ENCODE measurements at places on chromosomes 4 and X.
A peak's percentile ranks its signal among the peaks of the same experiment; 100 is the strongest.

DNA sequence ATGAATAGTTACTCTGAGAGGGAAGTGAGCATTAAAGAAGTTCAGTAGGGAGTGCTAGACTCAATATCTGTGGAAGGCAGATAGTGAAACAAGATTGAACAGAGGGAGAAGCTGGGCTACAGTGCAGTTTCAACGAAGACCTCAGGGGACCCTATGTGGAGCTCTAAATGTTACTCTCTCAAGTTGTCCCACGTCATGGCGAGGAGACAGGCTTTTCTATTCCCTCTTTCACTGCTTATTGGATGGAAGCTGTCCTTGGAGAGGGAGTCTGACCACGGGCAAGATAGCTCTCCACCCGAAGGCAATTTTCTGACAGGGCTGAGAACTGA is 42.3 kb upstream of the CCSER1 start:
- no peak for DNase-seq

DNA sequence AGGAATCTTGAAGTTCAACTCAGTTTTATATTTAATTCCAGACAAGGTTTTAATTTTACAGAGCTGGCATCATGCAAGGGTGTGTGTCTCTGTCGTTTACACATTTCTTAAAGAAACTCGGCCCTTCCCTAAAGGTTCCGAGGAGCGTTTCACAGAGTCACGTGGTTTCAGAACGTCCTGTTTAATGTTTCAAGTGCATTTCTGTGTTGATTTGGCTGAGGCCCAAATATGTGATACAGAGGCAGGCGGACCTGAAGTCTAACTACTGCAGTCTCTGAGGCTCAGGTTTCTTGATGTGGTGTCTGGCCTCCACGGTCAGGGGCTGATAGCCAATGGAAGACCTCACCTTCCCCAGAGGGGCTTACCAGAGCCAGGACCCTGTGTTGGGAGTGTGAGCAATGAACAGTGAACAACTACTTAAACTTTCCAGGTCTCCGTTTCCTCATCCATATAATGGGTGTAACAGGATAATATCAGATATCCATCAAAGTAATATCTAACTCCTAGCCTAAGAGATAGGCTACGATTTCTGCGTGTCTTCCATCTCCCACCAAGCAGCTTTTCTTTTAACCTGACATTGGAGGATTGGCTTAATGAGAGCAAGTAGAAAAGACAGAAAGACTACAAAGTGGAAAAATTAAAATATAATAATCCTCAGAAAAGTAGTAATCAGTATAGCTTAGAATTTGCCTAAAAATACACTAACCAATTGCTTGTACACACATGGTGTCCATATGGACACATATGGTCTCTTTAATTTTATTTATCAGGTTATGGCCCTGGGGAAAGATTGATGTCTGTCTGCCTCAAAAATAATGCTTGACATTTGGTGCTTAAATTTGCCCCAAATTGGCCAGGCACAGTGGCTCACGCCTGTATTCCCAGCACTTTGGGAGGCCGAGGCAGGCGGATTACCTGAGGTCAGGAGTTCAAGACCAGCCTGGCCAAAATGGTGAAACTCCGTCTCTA is 50.0 kb upstream of the TRIM2 start:
- no peak for DNase-seq

- no peak for DNase-seq
Observed at GRCh38 chr4:86099348-86099747, 260.5 kb downstream of the MAPK10 start.

- no peak for DNase-seq
Observed at GRCh38 chr4:47278631-47279030, 184.9 kb downstream of the COMMD8 start.

DNA sequence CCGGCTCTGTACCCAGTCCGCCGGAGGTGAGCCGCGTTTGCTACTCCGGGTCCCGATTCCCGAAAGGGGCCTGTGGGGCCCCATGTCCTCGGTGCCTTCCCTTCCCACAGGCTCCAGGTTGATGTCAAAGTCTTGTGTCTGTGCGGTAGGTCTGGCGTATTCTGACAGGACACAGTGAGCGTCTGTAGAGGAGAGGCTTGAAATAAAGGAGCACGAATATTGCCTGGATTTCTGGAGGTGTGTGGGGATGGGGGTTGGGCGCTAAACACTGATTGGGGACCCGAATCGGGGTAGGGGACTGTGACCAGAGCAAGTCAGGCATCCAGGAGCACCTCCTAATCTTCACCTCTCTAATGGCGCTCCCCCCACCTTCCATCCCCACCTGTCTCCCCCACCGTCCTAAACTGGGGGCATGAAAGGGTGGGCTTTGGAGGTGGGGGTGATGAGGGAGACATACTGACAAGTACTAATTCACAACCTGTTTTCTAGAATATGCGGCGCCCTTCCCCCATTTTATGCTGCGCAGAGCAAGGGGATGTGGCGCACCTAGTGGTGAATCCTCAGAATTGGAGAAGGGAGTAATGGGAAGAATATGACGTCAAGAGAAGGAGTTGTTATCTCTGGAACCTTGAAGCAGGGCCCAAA is 855 bp downstream of the GPRASP2 start:
- DNase-seq = peak; percentile 20

GRCh38 chr4:186789651-186790050 is 66.0 kb upstream of the FAT1 start:
- DNase-seq = no peak

- DNase-seq = no peak
Observed at GRCh38 chr4:113790478-113790877, 28.9 kb upstream of the CAMK2D start.

- DNase-seq = no peak
Observed at GRCh38 chrX:4909348-4909747, 1195.9 kb upstream of the PRKX start.

- no peak for DNase-seq
Observed at GRCh38 chrX:17919896-17920446, 58.9 kb upstream of the RAI2 start.

GRCh38 chrX:46611658-46612362 is 38.2 kb downstream of the CHST7 start:
- no peak for DNase-seq

All from HuH-7.5 (cell line).